ENCODE measurements at places on chromosomes 3 and 15. TPM values are rescaled to one million over a fixed set of nuclear protein-coding genes. Genes with fewer than 3 reads are reported as not detected.

The OR5K2 gene
- total RNA-seq: not detected

- DNase-seq: no peak
These were observed 34.4 kb upstream of the GLCE start for GRCh38 chr15:69126054-69126469.

DNA sequence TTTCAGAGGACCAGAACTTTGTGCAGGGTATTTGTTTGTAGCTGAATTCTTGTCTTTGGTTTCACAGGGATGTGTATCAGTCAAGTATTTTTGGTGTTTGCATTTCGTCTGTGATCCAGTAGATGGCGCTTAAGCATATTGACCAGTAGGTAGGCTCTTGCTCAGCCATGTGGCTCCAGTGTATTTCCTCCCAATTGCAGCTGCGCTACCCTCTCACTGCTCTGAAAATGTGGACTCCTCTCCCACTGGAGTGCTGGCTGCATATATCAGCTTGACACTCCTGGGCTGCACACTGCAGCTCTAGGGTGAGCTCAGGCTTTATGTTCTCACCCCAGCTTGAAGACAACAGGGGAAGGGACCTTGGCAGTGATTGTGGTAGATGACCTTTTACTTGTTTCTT, 1264.3 kb upstream of the ALCAM start:
- DNase-seq: peak; percentile 28

DNA sequence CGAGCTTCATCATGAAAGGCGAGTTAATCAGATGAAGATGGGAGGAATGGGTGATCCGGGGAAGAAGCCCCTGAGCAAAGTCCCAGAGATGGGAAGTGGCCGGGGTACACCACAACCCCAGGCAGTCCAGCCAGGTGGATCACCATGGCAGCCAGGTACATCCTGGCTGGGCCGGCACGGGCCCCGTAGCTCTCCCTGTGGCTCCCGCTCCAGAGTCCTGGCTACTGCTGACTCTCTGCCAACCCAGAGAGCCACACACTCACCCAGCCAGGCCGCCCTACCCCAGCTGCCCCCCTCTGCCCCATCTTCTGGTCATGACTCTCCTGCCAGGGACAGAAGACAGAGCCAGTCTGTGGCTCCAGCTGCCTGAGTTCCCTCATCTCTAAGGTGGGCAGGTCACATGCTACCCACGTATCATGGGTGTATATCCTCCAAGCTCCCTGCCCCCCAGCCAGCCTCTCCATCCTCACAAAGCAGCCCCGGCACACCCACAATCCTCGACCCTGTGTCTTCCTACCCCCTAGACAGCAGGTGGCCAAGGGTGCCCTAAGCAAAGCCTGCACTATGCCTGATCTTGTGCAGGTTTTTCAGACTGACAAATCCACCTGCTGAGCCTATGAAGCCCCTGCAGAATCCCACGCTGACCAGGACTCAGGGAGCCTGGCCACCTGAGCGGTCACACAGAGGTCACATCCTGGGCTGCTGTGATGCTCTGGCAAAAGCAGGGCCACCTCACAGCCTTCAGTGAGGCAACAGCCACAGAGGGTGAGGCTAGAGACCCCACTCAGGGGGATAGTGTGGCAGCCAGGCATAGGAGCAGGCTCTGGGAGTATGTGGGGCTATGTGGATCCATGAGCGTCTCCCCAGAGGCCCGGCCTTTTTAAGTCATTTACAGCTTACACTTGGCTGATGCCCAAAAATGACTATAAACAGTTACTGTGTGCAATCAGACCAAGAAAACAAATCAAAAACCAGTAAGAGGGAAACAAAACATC, 13.2 kb downstream of the XXYLT1 start:
- DNase-seq: no peak

DNA sequence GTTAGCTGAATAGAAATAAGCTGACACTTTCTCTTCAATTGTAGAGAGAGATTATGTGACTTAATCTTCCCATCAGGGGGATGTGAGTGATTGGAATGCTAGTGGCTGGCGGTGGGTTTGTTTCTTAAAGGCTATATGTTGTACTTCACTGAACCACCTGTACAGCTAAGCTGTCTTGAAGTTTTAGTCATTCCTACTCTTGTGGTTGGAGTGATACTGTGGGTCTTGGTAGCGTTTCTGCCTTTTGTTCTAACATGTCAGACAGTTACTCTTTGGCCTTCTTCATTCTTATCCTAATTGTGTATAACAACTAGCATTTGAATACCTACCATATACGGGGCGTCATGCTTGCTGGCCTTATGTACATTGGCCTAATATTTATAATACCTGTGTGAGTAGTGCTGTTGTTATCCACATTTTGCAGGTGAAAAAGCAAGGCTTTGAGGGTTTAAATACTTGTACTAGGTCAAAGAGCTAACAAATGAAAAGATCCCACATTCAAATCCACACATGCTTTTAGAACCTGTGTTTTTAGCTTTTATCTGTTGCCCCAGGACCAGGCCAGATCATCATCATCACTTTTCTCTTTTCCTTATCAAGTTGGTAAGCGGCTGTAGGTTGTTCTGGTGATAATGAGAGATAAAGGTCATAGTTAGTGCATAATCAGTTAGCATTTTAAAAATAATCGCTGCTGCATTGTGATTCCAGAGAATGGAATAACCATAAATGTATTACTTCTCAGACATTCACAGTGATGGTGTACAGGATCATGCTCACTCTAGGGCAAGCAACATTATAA, 50.2 kb downstream of the AKAP13 start:
- no peak for DNase-seq

DNA sequence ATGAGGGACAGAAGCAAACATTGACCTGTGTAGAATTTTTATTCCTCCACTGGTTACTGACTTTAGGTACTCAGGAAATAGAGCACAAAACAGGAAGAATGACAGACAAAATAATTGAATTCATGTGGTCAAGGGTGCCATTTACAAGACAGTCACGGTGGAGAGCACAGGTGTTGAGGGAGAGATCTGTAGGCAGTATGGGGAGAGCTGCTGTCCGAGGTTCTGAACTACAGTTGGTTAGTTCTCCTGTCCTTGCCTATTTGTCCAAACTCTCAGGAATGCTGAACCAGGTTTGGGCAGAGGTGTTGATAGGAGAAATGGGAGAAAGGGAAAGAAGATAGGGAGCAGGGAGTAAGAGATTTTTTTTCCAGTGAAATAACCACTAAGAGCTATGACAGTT, 178.5 kb upstream of the ZBTB20 start:
- DNase-seq: peak; percentile 28

DNA sequence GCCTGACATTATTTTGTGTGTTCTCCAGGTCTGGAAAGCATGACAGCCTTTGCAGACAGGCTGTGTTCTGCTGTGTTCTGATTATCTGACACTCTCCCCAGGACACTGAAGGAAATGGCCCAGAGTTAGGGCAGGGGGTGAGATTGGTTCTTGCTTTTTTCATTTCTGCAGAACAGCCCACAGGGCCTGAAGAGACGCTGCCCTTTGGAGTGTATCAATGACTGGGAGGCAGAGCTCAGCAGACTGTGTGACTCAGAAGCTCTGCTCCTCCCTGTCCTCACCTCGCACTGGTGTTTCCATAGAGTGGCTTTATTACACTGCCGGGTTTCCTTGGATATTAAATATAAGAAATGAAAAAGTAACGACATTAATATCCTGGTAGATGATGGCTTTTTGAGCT, 523.6 kb downstream of the NTRK3 start:
- no peak for DNase-seq

GRCh38 chr15:95162531-95162930, 931.2 kb downstream of the MCTP2 start:
- DNase-seq: no peak

- DNase-seq: peak; percentile 54
These were observed 679 bp upstream of the MYD88 start for GRCh38 chr3:38137615-38138348.

DNA sequence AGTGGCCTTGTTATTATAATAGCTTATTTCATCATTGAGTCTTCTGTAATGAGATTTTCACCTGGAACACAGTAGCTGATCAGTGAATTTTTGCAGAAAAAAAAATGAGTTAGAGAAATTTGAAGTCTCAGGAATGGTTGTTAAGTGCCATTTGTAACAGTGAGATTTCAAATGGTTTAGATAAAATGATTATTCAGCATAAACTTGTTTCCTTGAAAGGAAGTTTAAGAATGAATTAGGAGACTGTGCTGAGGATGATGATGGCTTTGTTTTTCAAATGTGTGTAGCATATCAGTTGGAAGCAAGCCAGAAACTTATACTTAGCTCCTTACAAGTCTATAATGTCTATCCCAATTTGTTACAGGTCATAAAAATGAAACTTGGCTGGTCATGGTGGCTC, 225.1 kb downstream of the LRRC3B start:
- no peak for DNase-seq

- DNase-seq: peak; percentile 70
These were observed 10.1 kb downstream of the SCN10A start for GRCh38 chr3:38805765-38806386.

The CHST13 gene
- 2.5 TPM for total RNA-seq

The RTP4 gene
- total RNA-seq: not detected

GRCh38 chr3:95154766-95155165, 1091.9 kb downstream of the NSUN3 start:
- DNase-seq: no peak

GRCh38 chr15:91961357-91961756, 107.8 kb downstream of the SLCO3A1 start:
- DNase-seq: no peak

DNA sequence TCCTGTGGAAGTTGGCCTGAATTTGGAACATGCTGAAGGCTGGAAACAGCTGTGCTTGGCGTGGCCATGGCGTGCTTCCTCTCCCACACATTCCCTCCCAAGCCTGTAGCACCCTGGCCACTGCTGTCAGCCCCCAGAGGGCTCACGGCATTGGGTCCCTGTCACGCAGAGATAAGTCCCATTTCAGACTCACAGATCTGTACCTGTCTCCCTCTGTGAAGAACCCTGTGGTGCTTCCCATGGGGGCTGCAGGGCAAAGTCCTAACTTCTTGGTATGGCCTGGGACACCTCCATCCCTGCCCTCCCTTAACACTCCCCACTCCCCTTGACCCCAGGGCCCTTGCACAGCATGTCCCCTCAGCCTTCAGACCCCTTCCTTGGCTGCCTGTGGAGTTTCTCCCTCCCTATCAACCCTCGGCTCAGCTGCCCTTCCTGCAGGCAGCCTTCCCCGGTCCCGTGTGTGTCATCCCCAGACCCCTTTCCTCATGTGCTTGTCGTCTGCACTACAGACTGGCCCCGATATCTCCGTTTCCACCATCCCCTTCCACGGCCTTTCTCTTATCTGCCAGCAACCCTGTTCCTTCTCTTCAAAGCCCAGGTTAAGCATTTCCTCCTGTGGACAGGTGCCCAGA, 28.6 kb downstream of the ABTB1 start:
- no peak for DNase-seq

- DNase-seq: no peak
These were observed 81.5 kb upstream of the KCNAB1 start for GRCh38 chr3:156038869-156039268.

All from H7 (cell line).